ENCODE measurements at places on chromosomes 12 and 14.

GRCh38 chr14:28758253-28758884 is 8.2 kb upstream of the FOXG1 start:
- no peak for DNase-seq

DNA sequence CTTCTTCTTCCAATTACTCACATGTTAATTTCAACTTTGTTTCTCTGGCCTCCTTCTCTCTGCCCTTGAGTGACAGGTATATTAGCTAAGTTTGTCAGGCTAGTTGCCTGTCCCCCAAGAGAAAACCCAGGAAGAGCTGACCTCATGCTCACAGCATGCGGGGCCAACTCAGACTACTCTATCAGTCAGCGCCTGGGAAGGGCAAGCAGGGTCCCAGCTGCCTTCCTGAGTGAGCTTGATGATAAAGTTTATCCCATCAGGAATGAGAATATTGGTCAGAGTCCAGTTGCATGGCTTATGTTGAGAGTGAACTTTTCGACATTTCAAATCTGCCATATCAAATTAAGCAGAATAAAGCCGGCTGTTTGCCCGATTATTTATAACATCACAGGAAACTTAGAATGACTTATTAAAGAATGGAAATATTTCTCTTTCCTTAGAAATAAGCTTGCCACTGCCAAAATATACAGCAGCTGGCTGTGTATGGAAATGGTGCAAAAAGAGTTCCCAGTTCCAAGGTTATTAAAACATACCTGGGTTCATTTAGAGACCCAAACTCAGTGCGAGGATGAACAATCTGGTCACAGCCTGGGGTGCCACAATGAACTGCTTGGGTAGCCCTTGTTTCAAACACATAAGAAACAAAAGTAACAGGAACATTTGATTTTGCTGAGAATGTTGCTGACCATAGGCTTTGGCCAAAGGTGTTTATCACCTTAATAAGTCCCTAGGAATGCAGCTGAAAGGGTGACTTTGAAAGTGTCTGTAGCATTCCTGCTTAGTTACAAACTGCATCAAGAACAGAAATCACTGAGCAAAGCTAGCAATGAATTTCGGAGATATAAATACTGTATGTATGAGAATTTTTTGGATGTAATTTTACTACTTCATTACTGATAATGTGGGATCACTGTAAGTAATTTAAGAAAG is 1553.8 kb upstream of the FLRT2 start:
- DNase-seq: no peak

DNA sequence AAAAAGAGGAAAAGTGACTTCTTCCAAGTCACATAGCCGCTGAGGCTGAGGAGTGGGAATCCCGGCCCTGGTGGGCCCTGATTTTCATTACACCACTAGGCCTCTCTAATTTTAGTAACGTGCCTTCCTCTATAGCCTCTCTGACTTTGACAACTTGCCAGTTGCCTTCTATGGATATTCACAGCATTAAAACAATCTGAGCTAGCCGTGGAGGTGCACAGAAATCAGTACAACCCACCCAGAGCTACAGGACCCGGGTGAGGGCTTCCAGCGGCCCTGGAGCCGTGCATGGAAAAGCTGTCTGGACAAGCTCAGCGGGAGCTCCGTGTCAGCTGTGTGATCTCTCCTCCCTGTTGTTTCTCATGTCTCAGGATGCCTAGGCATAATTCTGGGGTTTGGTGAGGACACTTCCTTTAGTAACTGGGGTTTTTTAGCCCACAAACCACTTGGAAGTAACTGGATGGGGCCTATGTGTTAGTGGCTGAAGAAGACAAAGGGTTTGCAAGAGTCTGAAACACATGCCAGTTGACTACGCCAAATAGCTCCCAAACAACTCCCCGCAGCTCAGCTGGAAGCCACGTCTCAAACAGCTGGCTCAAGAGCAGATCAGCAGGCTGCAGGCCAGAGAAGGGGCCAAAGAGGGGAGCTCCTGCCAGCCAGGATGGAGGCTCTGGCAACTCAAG is 53.0 kb downstream of the SSH1 start:
- DNase-seq: no peak

GRCh38 chr12:72602581-72602980 is 330.4 kb downstream of the TRHDE start:
- no peak for DNase-seq

DNA sequence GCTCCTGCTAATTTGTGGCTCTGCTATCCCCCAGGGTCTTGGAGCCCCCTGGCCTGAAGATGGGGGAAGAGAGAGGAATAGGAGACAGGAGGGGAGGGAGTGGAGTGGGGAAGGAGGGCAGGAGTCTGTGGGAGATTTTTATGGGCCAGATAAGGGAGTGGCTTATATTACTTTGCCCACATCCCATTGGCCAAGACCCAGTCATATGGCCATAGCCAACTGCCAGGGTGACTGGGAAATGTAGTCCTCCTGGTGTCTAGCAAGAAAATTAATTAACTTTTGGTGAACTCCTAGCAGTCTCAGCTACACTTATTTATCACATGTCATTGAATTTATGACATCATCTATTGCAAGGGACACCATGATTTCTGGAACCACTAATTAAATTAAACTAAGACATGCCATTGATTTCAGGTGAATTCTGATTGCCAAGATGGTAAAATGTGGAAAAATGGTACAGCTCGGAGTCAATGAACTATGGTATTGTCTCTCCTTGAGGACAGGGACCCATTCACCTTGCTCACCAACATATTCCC is 50.3 kb downstream of the ESRRB start:
- no peak for DNase-seq

- DNase-seq: peak; percentile 56
Observed at GRCh38 chr12:72296389-72296788, 24.2 kb downstream of the TRHDE start.

DNA sequence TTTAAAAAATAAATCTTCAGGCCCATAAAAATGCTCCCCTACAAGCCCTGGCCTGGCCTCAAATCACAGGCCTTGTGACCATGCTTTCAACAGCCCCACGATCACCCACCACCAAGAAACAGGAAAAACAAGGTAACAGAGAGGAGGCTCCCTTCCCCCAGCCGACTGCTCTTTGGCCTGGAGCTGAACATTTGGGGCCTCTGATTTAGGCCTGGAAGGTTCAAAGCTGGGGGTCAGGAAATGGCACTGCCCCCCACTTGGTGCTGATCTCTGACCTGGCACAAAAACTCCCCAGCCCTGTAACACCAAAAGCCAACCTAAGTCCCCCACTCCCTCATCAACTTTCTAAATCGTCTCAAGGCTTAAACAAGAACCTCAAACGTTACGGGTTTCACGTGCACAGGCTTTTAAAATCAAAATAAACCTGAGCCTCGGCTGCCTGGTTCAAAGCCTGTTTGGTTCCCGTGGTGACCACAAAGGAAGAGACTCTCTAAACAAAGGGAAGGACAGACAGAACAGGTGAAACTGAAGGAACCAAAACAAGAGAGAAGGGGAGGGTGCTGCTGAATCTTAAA is 9.0 kb downstream of the ACTN1 start:
- DNase-seq: no peak

DNA sequence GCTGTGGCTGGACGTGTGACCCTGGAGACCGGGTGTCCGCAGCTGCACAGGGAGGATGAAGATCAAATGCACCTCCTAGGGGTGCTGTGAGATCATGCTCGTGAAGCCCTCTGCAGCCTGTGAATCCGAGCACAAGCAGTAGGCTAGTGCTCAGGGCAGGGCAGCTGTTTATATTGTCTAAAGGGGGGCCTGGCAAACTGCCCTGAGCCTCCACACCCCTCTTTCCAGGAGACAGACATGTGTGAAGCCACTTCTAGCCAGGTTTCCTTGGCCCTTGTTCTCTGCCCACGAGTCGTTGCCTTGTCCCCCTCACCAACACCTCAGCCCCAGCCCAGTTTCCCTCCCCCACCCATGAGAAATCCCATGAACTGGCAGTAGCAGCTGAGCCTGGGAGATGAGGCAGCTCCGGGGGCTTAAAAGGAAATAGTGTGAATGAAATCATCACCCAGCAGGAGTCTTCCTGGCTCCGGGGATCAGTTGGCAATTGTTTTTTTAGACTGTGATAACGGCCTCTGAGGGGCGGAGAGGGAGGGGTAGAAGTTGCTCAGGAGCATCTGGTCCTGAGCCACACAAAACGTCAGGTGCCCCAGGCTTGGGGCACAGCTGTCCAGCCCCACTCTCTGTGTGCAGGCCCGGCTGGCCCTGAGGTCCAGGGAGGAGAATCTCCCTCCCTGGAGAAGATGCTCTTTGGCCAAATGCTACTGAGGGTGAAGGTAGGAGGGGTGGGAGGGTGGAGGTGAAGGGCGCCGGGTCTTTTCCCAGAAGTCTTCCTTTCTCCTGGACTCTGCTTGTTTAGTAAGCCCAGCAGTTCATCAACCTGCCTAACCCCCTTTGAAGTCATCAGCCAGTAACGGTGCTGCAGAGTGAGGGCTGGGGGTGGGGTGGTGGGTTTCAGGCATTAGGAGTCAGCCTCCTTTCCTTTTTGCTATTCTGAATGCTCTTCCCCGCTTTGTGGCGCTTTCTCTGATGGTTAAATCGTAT is 4.0 kb downstream of the FGF6 start:
- DNase-seq: no peak

DNA sequence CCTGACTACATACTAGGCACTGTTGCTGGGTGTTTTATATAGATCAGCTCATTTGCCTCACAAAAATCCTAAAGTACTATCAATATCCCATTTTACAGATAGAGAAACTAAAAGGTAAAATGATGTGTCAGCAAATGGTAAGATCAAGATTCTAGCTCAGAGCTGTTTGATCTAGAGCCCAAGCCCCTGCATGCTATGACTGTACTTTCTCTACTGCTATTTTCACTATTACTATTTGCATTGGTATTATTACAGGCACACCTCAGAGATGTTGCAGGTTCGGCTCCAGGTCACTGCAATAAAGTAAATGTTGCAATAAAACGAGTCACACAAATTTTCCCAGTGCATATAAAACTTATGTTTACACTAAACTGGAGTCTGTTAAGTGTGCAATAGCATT is 10.9 kb downstream of the ISCU start:
- DNase-seq: no peak

GRCh38 chr14:104467641-104468040 is 111.9 kb upstream of the C14orf180 start:
- no peak for DNase-seq

- no peak for DNase-seq
Observed at GRCh38 chr14:48140804-48141203, 465.4 kb upstream of the MDGA2 start.

- peak; percentile 31 for DNase-seq
Observed at GRCh38 chr14:31449971-31450610, 7.2 kb downstream of the DTD2 start.

GRCh38 chr14:85079842-85080730 is 449.9 kb upstream of the FLRT2 start:
- DNase-seq: no peak

DNA sequence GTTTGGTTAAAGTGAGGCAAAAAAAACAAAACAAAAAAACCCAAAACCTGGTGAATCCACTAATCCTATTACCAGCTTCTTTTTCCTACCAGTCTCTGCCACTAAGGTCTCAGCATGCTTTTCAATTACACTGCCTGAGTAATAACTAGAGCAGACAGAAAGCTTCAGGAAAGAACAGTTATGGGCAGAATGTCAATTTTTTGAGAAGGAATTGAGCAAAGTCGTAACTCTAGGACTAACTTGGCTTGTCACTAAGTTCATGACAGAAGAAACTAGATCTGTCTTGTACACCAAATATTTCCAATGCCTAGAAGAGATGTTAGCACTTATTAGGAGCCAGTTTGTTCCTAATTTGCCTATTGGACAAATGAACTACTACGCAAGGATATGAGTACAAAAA is 148.8 kb upstream of the CNOT2 start:
- DNase-seq: no peak

DNA sequence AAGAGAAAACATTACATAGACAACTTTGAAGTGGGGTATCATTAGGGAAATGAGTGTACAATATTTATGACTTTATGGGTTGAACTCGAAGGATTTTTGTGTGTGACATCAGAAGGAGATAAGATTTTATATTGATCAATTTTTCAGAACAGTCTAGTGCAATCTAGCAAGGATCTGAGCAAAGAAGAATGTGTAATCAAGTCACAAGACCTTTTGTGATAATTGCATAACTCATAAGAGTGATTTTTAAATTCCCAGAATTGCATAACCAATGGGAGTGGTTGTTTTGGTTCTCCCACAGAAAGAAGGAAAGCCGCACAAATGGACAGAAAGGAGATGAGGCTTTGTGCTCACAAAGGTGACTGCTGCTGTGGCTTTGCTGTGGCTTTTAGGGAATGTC is 441.8 kb upstream of the FLRT2 start:
- no peak for DNase-seq

GRCh38 chr14:53951243-53951626 is 5.4 kb downstream of the BMP4 start:
- DNase-seq: no peak

GRCh38 chr12:62724947-62725451 is 210.0 kb downstream of the PPM1H start:
- DNase-seq: peak; percentile 77

DNA sequence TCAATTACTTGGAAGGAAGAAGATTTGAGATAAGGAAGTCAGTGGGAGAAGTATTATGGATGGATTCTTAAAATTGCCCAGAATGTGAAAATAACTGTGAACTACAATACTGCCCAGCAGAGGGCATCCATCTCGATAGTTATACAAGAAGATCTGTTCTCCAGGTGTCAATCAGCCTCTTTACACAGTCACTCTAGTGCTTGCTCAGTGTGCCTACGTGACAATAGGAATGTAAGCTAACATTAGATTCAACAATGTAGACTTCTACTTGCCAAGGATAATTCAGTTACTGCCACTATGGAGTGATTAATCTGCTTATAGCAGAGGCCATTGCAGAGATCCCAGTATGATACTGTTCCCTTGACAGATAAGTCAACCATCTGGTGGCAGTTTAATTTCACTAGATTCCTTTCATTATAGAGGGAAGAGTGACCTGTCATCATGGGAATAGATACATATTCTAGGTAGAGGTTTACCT is 10.6 kb upstream of the MAP4K5 start:
- DNase-seq: peak; percentile 70

GRCh38 chr12:122880155-122880667 is 15.7 kb downstream of the VPS37B start:
- no peak for DNase-seq

DNA sequence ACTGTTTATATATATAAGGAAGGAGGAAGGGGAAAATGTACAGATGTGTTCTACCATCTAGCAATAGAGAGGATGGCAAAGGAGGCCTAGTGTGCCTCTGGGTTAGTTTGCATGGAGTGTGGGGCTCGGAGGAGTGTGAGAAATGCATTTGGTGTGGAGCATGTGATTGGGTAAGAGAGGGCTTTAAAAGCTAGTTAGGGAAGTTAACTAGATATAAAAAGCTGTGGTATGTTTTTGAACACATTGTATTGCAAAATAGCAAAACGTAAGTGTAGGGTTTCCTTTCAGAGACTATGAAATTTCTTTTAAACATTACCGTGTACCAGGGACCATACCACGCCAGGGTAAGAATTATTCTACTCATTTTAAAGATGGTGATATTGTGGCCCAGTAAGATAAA is 53.3 kb upstream of the STXBP6 start:
- no peak for DNase-seq

DNA sequence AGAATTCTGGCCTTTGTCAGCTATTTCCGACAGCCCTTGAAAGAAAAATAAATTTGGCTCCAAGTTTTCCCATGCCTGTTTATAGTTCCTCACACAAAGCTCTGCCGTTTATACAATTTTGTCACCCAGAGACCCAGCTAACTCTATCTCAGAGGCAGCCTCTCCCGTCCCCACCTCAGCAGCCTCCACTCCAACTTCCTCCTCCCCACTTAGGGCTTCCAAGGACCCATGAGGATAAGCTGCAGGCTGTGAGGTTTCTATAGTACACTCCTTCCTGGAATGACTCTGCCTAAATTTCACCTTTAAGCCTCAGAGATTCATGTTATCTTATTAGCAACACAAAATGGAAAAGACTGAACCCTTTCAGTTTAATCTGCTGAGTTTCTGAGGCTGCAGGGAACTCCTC is 71.8 kb downstream of the TTC9 start:
- no peak for DNase-seq

GRCh38 chr12:37565112-37565511 is 751.5 kb upstream of the ALG10B start:
- no peak for DNase-seq

All from SW480 (cell line).